Activated CD8-positive, alpha-beta T cell treated with anti-CD3 and anti-CD28 coated beads, Interleukin-2, amount 10 ng/mL, durations not matched to agents 7 days and 5 days (primary cell): ENCODE measurements at places on chromosomes 4 and X.

DNA sequence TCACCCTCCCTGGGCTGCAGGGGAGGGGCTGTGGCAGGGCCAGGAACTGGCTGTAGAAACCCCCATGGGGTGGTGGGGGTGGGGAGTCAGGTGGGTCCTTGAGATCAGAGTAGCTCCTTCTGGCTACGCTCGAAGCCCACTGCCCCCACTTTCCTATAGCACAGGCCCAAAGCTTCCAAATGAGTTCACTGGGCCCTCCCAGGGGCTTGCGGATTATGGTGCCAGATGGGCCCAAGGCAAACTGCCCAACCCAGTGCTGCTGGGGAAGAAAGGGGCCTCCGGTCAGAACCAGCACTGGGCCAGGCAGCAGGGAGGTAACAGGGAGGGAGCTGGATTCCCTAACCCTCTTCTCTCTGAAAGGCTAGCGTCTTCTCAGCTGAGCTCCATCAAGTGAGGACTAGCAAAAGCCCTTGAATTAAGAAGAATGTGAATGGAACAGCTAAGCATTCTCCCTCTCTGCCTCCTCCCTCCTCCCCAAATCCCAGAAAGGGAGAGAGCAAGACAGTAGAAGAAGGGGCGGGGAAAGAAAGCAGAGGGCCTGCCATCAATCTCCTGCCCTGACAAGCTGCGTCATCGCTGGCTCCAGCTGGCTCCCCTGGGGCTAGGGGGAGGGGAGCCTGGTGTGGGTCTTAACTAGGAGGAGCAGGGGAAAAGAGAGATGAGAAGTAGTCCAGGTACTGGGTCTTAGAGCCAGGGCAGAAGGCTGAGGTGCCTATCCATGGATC is 34.7 kb downstream of the FRMPD3 start:
- no peak for DNase-seq

DNA sequence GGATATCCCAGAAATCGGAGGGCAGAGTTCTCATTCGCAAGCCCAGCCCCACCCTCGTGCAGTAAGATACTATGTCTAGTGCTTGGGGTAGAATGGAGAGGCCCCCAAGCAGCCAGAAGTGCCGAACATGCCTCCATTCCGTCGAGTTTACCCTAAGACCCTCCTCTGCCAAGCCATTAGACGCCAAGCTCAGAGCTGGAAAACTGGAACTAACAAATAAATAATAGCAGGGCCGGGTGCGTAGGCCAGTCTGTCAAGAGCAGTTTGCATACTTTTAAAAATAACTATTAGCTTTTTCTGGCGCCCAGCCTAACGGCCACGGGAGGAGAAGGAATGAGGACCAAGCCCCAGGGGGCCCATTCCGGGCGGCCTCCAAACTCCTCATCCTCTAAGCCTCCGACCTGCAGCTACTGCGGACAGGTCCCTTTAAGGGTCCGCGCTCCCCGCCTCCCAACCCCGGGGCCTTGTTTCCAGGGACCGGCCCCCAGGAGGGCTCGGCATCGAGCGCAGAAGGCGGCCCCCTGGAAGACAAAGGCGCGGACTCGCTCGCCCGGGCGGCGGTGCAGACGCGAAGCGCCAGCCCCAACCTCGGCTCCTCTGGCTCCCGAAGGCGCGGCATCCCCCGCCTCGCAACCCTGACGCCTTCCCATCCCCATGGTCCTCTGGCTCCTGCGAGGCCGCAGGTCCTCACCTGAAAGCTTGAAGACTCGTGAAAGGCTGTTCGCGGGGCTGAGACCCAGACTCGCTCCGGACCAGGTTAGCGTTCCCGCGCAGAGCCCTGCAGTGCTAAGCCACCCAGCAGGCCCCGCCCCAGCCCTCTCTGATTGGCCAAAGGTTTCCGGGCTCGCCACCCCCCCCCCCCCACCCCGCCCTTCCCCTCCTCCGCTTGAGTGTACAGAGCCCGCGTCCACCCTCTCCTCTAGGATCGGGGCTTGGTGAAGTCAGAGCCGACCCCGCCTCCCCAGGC is at the start of gene TMSB15A:
Gene TMSB15A, minus strand, starts transcription at position 765 of the 967 bp plus-strand sequence.
- peak; percentile 51 for DNase-seq

GRCh38 chrX:118751950-118752783 is 24.8 kb downstream of the IL13RA1 start:
- DNase-seq = no peak

- DNase-seq = no peak
These were observed 1.6 kb downstream of the APBB2 start for GRCh38 chr4:41212616-41213203.

DNA sequence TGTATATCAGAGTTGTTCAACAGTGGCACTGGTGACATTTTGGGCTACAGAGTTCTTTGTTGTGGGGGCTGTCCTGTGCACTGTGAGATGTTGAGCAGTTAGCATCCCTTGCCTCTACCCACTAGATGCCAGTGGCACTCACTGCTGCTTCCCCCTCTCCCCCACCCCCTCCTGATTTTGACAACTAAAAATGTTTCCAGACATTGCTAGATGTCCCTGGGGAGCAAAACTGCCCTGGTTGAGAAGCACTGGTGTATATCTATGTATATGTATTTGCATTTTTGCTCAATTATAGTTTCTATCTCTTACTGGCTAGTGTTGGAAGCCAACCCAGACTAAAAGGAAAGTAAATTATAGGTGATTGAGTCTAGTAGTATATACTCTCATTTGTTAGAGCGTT is 2.4 kb downstream of the TMEM131L start:
- DNase-seq = peak; percentile 46

- no peak for DNase-seq
These were observed 127.0 kb upstream of the SH3RF1 start for GRCh38 chr4:169397762-169398161.

DNA sequence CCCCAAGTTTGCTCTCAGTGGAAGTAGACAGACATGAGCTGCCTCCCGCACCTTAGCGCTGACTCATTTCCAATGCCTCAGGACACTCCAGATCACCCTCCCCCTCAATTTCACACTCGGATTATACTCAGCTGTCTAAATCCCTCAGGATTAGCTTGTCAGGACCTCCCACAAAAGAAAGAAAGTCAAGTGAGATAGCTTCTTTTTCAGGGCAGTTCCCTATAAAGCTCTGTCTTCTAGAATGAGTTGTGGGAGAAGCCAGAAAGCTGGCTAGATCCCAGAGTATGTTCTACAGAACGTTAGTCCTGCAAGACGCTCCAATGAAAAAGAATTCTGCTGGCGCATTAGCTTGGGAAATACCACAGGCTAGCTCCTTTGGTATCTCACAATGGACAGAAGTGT is 51.2 kb upstream of the MTNR1A start:
- no peak for DNase-seq

DNA sequence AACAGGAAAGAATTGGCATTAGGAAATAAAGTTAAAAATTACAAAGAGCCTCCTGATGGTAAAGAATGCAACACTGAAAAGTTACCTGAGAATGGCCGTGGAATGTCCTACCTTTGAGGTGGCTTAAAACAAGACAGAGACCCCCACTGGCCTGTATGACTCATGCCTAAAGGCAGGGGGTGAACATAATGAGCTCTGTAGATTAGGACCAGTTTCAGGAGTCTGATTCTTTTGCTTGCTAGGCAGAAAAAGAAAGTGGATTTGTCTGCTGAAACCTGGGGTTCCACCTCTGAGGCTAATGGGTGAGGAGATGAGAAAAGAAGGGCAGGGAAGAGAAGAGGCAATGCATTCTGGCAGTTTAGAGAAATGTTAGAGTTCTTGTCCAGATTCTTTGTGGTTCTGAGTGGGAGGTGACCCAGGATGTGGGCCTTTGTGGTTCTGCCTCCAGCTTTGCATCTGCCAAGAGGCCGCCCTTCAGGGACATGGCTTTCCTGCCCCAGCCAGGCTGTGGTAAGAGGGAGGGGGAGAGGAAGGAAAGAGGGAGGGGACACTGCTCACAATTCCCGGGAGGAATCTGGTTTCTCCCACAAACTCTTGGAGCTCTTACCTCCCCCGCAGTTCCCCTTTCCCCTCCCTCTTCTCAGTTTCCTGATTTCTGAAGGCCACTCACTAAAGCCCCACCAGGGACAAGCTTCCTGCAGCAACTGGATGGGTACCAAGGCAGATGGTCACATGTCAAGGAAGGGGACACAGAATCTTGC is 109.6 kb downstream of the EFNB1 start:
- DNase-seq = no peak

DNA sequence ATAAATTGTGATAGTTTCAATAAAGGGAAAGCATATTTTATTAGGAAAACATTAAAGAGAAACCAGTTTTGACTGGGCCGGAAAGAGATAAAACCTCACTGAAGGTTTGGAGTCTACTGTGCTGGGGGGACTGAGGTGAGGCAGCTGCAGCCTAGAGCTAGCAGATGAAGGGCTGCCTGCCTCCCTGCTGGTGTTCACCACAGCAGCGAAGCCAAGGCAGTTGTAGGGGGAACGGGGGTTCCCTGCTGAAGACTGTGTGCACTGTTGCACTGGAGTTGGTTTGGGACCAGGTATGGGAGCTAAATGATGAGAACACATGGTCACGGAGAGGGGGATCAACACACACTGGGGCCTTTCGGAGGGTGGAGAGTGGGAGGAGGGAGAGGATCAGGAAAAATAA is 546.5 kb upstream of the SMIM31 start:
- DNase-seq = no peak

- no peak for DNase-seq
These were observed 1003.8 kb upstream of the INTU start for GRCh38 chr4:126628933-126629332.

- no peak for DNase-seq
These were observed 419.7 kb downstream of the MAPK10 start for GRCh38 chr4:85940151-85940550.

DNA sequence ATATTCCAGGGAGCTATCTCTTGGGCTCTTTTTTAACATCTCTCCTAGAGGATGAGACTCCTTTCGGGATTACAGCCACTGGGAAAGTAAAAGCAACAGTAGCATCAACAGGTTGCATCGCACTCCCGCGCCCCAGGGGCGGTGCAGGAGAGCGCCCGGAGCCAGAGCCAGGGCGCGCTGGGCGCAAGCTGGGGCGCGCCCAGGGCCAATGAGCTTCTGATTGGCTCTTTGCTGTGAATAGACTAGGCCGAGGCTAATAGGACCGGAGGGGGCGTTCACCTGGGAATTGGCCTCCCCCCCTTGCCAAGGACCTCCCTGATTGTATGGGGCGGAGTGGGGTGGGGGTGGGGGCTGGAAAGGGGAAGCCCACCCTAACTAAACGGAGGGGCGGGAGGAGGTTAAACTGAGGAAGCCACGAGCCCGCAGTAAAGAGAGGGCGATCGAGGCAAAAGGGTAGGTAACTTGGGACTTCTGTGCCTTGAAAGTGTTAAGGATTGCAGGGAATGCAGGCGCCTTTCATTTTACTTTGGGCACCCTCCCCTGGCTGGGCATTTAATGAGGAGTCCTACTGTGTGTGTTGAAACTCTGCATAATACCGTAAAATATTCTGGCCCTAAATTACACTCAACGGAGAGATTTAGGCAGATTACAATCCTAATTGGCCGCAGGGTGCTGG is 1.1 kb upstream of the ATOH1 start:
- DNase-seq = no peak

- DNase-seq = no peak
These were observed 104.5 kb upstream of the VEGFC start for GRCh38 chr4:176897226-176897625.

GRCh38 chr4:137543648-137544047 is 11.4 kb upstream of the PCDH18 start:
- no peak for DNase-seq

GRCh38 chr4:2898001-2898400 is 54.4 kb downstream of the ADD1 start:
- DNase-seq = no peak

GRCh38 chrX:8864161-8864560 is 63.0 kb upstream of the FAM9A start:
- DNase-seq = no peak

DNA sequence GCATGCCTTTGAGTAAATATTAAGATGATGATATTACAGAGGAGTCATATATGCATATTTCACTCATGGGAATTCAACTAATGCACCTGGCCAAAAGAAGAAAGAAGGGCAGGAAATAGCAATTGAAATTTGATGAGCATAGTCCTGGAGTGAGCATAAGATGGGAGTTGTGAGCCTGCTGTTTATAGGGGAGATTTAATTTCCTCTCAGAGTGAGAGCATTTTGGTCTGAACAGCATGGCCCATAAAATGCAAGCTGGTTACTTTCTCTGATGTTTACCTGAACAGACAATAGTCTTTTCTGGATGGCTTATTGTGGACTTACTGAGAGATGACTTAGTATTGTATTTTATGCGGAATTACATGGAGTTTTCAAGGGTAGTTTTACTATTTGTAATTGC is 53.6 kb downstream of the FHIP1A start:
- DNase-seq = no peak

DNA sequence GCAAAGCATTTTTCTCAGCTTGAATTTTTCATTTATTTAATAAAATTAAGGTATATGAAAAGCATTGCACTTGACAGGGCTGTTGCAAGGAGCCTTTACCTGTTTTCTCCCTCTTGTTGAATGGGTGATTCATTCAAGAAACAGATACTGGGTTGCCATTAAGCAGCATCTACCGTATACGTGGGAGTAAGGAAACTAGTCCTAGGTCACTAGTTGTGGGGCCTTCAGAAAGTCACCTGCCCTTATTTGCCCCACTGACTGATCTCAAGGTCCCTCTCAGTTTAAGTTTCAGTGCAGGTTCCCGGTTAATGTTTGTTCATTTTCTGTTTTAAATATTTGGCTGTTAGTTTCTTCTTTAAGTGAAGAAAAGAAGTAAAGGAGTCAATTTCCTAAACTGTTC is 34.0 kb downstream of the LHFPL1 start:
- no peak for DNase-seq

GRCh38 chr4:99205153-99205979 is 13.7 kb downstream of the ADH6 start:
- no peak for DNase-seq

DNA sequence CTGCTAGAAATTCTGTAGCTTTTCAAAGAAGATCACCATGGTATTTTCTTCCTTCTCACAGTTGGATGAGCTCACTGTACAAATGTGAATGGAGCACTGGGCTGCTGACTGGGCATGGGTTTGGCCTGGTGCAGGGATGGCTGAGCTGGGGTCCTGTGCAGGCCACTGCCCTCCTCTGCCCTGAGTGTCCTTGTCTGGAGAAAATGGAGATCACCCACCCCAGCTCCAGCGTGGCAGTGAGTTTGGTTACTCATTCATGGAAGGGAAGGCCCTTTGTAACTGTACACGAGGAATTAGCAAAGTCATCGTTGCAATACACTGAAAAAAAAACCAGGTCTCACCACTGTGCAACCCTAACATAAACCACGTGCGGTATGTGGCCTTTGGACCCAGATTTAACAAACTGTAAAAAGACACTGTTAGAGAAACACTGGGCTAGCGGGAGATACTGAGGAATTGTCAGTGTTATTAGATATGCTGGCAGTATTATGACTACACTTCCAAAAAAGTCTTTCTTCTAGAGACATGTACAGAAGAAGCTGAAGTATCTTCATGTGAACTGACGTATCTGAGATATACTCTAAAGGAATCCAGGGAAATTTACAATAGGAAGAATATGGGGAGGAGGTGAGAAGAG is 16.1 kb upstream of the TBC1D14 start:
- no peak for DNase-seq

- DNase-seq = no peak
These were observed 265.8 kb upstream of the SMIM31 start for GRCh38 chr4:164488114-164488513.
